Testis (tissue), 5 donors: ENCODE measurements at places on chromosomes 6 and 20. TPM values are rescaled to one million over a fixed set of nuclear protein-coding genes. Genes with fewer than 3 reads are reported as not detected.

DNA sequence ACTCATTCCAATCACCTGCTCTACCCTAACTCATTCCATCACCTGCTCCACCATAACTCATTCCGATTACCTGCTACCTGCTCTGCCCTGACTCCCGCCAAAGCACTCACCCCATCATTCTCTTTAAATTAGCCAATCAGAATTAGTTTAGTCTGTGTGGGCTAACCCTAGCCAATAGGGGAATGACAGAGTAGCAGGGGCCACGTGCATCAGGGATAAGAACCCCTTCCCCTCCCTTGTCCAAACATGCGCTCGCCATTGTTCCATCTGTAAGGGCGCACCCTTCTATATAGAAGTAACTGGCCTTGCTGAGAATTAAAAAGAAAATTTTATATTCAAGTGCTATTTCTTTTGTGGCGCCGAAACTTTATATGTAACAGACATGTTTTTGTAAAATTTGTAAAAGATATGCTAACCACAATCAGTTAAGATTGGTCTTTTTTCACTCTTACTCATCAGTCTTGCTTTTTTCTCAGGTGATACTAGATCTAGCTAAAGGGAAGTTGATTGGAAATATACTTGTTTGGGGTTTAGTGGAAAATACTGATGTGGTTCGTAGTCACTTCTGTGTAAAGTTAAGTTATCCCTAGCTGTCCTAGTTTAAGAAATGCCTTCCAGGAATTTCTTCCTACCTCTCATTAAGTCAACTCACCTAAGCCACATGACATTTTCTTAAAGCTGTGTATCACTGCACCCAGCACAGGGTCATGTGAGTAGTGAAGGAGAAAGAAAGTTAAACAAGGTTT lies 16.5 kb downstream of the RTN4IP1 start:
- no peak overlapping the region for H3K4me3 ChIP-seq
- H3K27ac ChIP-seq: no peak overlapping the region
- no peaks in the 10 kb centered on the region for H3K36me3 ChIP-seq
- H3K27me3 ChIP-seq: no peaks in the 10 kb centered on the region
- DNase-seq: no peak
- H3K4me1 ChIP-seq: no peaks in the 10 kb centered on the region

DNA sequence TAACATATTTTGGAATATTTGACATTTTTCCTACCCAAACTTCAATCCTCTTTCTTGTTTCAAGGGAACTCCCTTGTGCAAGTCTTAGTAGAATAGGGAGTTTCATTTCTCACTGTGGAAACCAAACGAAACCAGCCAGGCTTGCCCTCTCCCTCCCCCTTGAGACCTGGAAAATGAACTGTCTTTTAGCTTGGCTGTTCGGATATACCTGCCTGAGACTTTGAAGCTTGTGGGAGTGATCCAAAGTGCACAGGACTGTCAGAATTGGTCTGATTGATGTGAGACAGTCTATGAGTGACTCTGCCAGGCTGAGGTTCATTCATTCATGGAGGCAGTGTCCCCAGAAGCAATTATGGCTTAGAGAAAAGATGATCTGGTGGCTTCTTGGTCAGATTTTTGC lies 388.1 kb downstream of the EPM2A start:
- no peaks in the 10 kb centered on the region for H3K27me3 ChIP-seq
- H3K27ac ChIP-seq: no peak overlapping the region
- no peak for DNase-seq
- H3K36me3 ChIP-seq: no peaks in the 10 kb centered on the region
- H3K4me3 ChIP-seq: no peak overlapping the region

DNA sequence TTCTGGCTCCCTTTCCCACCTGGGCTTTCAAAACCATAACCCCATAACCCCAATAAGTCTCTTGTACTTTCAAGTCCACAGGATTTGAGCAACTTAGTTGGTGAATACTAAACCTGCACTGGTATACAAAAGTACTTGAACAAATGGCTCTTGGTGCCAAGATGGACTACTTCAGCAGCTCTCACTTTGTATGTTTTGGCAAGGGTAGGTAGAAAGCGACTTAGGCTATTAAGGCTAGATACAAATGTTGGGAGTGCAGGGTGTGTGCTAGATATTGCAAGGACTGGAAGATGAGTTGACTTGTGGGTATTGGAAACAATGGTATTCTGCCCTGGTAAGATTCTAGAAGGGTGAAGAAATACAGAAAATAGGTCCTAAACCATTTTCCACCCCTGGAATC lies 182.6 kb upstream of the MOCS1 start:
- H3K27me3 ChIP-seq: no peaks in the 10 kb centered on the region
- DNase-seq: no peak
- H3K36me3 ChIP-seq: no peaks in the 10 kb centered on the region

- H3K27ac ChIP-seq: no peak overlapping the region
- DNase-seq: no peak
- no peaks in the 10 kb centered on the region for H3K36me3 ChIP-seq
- peaks cover 6% of the 10 kb centered on the region for H3K4me1 ChIP-seq
Observed at GRCh38 chr20:36310215-36310981, 4.3 kb downstream of the DLGAP4 start.

GRCh38 chr6:143054329-143054728 lies 6.4 kb upstream of the AIG1 start:
- H3K36me3 ChIP-seq: no peaks in the 10 kb centered on the region
- H3K4me1 ChIP-seq: no peaks in the 10 kb centered on the region
- DNase-seq: no peak
- H3K4me3 ChIP-seq: no peak overlapping the region

DNA sequence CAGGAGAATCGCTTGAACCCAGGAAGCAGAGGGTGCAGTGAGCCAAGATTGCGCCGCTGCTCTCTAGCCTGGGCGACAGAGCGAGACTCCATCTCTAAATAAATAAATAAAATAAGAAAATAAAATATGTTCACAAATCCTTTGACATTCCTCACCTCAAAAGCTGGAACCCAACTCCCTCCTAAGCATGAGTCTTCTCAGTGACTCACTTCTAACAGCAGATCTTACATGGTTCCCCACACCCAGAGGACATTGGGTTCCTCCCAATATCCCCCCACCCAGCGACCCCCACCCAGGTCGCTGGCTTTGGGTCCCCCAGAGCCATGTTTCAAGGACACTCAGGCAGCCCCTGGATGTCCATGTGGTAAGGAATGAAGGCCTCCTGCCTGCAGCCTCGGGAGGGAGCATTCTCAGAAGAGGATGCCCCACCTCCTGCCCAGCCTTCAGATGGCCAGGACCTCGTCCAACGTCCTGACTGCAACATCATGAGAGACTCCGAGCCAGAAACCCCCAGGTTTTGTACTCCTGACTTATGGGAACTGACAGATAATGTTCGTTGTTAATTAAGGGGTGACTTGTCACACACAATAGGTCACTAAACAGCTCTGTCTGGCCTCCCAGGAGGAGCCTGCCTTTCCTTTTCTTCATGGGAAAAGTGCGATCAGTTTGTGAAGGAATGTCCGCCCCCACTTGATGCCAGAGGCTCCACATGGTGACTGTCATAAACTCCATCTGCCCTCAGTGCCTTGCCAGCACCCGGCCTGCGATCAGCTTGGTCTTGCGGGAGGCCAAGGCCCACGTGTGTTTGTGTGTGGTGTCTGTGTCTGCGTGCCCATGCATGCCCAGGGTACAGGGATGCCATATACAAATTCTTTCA lies 10.1 kb upstream of the GMEB2 start:
- no peaks in the 10 kb centered on the region for H3K27me3 ChIP-seq
- H3K36me3 ChIP-seq: no peaks in the 10 kb centered on the region
- DNase-seq: no peak
- H3K27ac ChIP-seq: no peak overlapping the region

DNA sequence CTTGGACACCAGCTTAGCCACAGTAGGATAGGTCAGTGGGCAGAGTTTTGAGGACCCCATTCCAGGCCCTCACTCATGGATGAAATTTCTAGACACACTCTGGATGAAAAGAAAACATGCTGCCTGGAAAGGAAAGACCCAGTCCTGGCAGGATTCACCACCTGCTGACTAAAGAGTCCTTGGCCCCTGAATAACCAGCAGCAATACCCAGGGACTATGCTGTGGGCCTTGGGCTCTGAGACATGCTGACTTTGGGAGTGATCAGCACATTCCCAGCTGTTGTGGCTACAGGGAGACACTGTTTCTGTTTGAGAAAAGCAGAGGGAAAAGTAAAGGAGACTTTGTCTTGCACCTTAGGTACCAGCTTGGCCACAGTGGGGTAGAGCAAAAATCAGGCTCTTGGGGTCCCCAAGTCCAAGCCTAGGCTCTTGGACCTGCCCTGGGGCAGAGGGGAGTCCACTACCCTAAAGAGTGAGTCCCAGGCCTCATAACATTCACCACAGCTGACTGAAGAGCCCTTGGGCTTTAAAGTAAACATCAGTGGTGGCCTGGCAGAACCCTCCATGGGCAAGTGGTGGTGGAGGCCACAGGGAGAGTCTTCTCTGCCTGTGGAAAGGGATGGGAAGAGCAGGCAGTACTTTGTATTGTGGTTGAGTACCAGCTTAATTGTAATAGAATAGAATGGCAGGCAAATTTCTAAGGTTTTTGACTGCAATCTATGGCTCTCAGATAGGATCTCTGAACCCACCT lies 516.8 kb downstream of the BCKDHB start:
- no peaks in the 10 kb centered on the region for H3K27me3 ChIP-seq
- no peaks in the 10 kb centered on the region for H3K36me3 ChIP-seq
- no peak for DNase-seq
- no peaks in the 10 kb centered on the region for H3K4me1 ChIP-seq

GRCh38 chr20:1204113-1204512 lies 859 bp downstream of the C20orf202 start:
- H3K27me3 ChIP-seq: no peaks in the 10 kb centered on the region
- no peak overlapping the region for H3K27ac ChIP-seq
- no peak overlapping the region for H3K4me3 ChIP-seq

DNA sequence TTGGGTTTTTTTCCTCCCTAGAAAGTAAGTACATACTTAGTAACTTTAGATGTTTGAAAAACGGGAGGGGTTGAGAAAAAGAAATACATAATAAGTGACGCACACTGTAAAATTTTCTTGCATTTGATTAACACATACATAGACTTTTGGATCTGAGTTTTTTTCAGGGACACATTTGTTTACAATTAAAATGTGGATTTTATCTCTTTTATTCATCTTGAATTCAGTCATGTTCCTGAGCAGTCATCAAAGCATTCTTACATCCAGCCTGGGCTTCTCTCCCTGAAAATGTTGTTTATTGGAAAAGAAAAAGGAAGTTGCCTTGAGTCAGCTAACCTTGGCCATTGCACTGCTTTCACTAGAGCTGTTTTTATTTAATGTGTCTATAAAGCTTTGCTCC lies 8.7 kb upstream of the RPP40 start:
- H3K4me3 ChIP-seq: no peak overlapping the region
- no peaks in the 10 kb centered on the region for H3K27me3 ChIP-seq
- H3K27ac ChIP-seq: no peak overlapping the region
- H3K36me3 ChIP-seq: no peaks in the 10 kb centered on the region

DNA sequence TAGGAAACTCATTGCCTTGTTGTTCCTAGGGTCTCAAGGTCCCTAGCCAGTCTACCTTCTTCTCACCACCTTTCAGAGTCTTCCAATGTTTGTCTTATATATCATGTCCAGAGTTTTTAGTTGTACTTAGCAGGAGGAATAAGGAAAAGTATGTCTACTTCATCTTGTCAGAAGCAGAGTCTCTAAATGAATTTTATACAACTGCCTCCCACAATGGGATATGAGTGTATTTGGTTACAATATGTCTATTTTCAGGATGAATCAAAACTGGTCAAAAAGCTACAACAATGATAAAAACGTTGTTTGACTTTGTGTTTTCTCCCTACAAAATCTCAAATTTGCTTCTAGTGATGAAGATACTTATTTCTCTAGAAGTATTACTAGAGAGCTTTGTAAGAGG lies 7.0 kb downstream of the GLO1 start:
- no peaks in the 10 kb centered on the region for H3K36me3 ChIP-seq
- no peak for DNase-seq
- H3K4me3 ChIP-seq: no peak overlapping the region
- H3K27ac ChIP-seq: no peak overlapping the region
- no peaks in the 10 kb centered on the region for H3K4me1 ChIP-seq

GRCh38 chr20:62049342-62050165 lies 16.1 kb downstream of the TAF4 start:
- no peaks in the 10 kb centered on the region for H3K27me3 ChIP-seq
- no peak for DNase-seq
- no peak overlapping the region for H3K4me3 ChIP-seq
- no peaks in the 10 kb centered on the region for H3K4me1 ChIP-seq
- no peaks in the 10 kb centered on the region for H3K36me3 ChIP-seq

GRCh38 chr6:35096129-35096862 lies 44.8 kb downstream of the TCP11 start:
- H3K4me1 ChIP-seq: peaks cover 13% of the 10 kb centered on the region
- H3K27ac ChIP-seq: no peak overlapping the region
- no peak overlapping the region for H3K4me3 ChIP-seq
- no peaks in the 10 kb centered on the region for H3K27me3 ChIP-seq
- H3K36me3 ChIP-seq: no peaks in the 10 kb centered on the region

DNA sequence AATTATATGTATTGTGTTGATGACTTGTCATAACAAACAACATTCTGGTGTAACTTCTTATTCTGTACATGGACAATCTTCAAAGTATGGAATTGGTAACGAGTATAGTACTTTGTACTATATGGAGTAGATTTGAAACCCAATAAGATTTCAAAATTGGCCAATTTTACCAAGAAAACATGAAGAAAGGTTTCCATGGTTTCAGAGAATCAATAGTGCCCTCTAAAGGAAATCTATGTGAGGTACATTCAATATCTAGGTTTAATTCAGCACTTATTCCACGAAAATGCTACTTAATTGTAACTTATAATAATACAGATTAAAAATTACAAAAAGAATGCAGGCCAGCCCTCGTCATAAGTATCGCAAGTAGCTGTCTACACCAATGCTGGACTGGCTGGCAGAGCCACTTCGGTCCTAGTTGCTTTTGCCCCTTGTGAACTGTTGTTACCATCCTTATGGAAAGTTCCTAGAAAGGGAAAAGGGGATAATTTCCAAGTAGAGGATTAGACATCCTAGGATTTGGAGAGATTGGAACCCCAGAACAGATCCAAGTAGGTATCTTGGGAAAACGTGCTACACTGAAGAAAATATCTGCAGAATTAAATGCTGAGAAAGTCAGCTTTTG lies 70.9 kb downstream of the LCA5 start:
- H3K36me3 ChIP-seq: no peaks in the 10 kb centered on the region
- DNase-seq: no peak
- H3K27ac ChIP-seq: no peak overlapping the region

Gene SRSF6
- 127 TPM for total RNA-seq

Gene SLC35D3
- total RNA-seq: not detected

Gene WFDC10B
- total RNA-seq: 1.0 TPM

Gene FOXS1
- total RNA-seq: 4.3 TPM
